ENCODE measurements at places on chromosomes 7 and 10.

DNA sequence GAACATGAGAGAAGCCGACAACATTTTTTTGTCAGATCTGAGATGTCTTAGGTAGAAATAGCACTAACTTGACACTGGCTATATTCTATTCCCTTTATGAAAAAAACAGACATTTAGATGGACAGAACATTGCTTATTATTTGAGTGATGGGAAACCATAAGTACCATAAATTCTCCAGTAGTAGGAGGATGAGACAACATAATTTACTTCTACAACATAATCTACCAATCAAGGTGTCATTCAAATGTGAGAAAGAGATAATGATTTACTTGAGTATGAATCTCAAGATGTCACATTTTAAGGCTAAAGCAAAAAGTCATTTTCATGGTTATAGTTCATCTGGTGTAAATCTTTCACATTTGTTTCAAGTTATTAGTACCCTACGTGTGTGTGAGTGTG, 110.8 kb downstream of the CALCR start:
- DNase-seq = no peak

DNA sequence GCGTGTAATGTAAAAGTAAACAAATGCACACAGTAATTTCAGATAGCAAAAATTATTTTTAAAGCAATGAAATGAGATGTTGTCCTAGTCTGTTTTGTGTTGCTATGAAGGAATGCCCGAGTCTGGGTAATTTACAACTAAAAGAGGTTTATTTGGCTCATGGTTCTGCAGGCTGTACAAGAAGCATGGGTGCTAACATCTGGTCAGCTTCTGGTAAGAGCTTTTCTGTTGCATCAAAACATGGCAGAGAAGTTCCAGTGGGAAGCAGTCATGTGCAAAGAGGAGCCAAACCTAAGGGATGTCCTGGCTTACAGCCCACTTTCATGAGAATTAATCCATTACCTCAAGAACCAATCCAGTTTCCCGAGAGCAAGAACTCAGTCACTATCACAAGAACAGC, 62.9 kb upstream of the MNX1 start:
- no peak for DNase-seq

GRCh38 chr10:70331486-70332268, 47.9 kb upstream of the NPFFR1 start:
- DNase-seq = peak; percentile 88

DNA sequence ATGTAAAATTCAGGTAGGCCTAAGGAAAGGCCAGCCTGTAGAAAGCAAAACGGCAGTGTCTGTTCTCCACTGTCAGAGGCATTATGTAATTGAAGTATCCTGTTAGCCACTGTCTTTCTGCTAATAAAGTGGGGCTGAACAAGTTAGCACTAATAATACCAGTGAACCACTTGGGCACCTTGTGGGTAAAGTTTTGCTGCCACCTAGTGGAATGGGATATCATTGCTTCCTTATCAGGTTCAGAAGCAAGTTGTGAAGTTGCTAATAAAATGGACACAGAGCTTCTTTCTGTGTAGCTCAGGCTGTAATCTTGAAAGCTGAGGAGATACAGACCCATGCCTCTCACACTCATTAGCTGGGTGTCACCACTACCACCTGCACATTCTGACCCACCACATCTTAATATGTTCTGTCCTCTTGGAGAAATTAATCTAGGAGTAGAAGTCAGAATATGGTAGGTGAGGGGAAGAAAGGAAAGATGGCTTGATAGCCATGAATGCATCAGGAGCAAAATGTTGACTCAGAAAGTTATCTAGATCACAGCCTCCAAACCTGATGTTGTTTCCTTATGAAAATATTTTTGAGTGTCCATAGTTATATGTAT, 175.1 kb downstream of the SEPTIN7 start:
- DNase-seq = peak; percentile 40

- peak; percentile 12 for DNase-seq
These were observed at the start of gene DYNC1I1 for GRCh38 chr7:95772298-95772770. Gene DYNC1I1 (plus strand): TSS chr7:95772554. CDS start chr7:95804730, 32,176 bp downstream.

DNA sequence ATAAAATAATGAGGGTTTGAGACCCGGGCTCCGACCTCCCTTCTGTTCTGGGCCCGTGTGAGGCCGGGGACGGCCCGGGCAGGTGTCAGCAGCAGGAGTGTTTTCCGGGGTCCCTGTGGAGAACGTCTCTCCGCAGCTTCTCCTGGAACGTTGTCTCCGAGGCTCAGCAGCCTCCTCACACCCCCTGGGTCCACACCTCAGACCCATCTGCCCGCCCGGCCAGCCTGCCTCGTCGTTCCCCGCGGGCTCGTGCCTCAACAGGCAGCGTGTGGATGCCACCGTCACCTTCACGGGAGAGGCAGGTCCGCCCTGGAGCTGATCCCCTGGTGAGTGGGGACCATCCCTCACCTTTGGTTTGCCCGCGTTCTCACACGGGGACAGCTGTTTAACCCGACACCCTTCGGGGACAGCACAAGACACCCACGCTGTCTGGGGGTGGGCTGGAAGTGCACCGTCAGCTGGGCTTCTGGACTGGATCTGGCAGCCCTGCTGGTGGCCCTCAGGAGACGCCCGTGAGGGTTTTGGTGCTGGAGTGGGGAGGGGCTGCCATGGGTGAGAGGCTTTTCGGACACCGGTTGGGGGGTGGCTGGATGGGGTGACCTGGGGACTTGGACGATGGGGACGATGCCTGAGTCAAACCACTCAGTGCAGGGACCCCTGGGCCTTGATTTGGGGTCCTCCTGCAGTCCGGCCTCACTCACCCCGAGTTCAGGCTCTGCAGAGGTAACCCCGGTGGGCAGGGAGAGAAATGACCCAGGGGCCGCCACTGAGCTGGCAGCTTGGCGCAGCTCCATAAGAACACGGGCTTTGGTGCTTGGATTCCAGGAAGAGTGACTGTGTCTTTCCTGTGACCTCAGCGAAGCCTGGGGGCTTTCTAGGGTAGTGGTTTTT, 131.7 kb downstream of the DNAJB6 start:
- DNase-seq = no peak

- DNase-seq = no peak
These were observed 78.0 kb downstream of the WDR11 start for GRCh38 chr10:120929166-120929565.

GRCh38 chr7:37703361-37703760, 19.8 kb downstream of the GPR141 start:
- DNase-seq = no peak

GRCh38 chr7:115694424-115694823, 336.1 kb downstream of the TFEC start:
- DNase-seq = no peak

- no peak for DNase-seq
These were observed 31.9 kb upstream of the SGCE start for GRCh38 chr7:94687810-94688209.

GRCh38 chr7:2621061-2621828, 10.5 kb upstream of the TTYH3 start:
- DNase-seq = no peak

DNA sequence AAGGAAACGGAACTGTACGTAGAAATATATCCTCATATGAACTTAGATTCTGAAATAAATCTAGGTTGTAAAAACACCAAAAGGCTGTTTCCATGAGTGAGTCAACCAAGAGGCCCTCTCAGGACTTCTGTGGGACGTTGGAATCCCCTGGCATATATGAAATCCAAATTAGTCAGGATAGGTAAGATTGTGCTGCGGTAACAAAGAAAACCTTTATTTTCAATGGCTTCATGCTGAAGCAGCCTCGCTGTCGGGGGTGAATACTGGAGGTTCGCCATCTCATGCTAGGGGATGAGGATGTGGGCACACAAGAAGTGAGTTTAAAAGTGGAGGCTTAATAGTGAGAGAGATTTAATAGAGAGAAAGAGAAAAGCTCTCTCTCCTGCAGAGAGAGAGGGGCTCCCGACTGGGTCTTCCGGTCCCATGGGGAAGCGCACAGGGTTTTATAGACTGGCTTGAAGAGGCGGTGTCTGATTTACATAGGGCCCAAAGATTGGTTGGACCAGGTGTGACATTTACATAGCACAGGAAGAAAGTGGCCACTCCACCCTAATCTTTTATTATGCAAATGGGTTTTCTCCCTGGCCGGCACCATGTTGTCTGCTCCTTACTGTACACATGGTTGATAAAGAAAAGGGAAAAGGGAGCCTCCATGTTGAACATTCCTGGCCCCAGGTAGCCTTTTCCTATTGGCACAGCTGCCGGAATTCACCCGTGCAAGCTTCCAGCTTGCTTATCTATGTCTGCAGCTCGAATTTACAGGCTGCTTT, 52.3 kb upstream of the SEPHS1 start:
- DNase-seq = no peak

All from fibroblast of skin of left quadriceps (primary cell).